Activated naive CD4-positive, alpha-beta T cell treated with anti-CD3 and anti-CD28 coated beads, Interleukin-2, amount 50 U/mL, for 72 hours (primary cell): ENCODE measurements at places on chromosomes 12 and 14. TPM values are rescaled to one million over a fixed set of nuclear protein-coding genes. Genes with fewer than 3 reads are reported as not detected.

Gene DPF3
- total RNA-seq = 0.29 TPM

Gene PLEKHH1
- 9.1 TPM for total RNA-seq

Gene SCARB1
- total RNA-seq = 23.6 TPM

Gene RSRC2
- 115 TPM for total RNA-seq

Gene E2F7
- 26.9 TPM for total RNA-seq

Gene CPSF6
- 104 TPM for total RNA-seq

Gene WNT1
- total RNA-seq = 0.27 TPM

Gene SRGAP1
- not detected for total RNA-seq

Gene TSPAN9
- 0.50 TPM for total RNA-seq

Gene TMEM63C
- 1.1 TPM for total RNA-seq

Gene FGF6
- total RNA-seq = not detected

Gene RDH16
- 0.29 TPM for total RNA-seq

Gene TSHR
- not detected for total RNA-seq

- DNase-seq = no peak
These were observed 23.6 kb upstream of the KCNH3 start for GRCh38 chr12:49515266-49515665.

GRCh38 chr14:90625445-90625844 lies 190.8 kb downstream of the TTC7B start:
- DNase-seq = no peak

- no peak for DNase-seq
These were observed 161.8 kb downstream of the EFCAB11 start for GRCh38 chr14:89792489-89793366.

DNA sequence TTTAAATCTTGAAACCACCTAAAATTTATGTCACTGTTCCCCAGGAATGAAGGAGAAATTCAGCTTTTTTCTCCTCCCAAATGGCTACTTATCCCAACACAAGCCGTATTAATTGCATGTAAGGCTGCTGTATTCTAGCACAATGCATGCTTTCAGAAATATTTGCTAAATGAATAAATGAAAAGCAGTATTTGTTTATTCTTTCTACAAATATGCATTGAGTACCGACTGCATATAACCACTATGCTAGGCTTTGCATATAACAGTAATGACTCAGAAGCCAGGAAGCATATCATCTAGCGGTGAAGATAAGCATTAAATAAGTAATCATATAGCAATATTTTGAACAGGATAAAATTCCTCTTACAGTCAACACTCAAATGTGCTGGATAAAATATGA lies 5.7 kb upstream of the LRR1 start:
- no peak for DNase-seq

DNA sequence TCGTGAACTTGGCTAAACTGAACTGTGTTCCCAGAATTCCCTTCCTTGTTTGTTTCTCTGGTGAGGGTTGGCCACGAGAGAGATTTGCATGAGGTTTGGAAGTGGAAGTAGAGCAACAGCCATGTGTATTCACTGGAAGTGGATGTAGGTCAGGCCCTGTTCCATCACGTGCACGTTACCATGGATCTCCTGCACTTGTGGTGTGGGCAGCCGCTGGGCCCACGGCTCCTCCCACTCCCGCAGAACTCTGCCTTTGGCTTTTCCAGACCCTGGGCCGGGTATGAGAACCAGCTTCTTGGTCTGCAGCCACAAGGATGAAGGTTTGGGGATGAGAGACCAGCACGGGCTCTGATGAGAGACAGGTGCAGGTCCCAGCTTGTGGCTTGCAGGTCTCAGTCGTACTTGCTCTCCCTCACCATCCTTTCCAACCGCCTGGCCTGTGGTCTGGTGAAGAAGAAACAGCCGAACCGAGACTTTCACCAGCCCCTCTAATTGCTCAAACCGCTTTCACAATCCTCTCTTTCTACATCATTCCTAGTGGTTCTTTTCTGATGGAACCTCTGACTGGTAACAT lies 94.9 kb downstream of the DUSP16 start:
- DNase-seq = no peak

GRCh38 chr12:81570234-81570633 lies 188.9 kb downstream of the PPFIA2 start:
- DNase-seq = no peak

DNA sequence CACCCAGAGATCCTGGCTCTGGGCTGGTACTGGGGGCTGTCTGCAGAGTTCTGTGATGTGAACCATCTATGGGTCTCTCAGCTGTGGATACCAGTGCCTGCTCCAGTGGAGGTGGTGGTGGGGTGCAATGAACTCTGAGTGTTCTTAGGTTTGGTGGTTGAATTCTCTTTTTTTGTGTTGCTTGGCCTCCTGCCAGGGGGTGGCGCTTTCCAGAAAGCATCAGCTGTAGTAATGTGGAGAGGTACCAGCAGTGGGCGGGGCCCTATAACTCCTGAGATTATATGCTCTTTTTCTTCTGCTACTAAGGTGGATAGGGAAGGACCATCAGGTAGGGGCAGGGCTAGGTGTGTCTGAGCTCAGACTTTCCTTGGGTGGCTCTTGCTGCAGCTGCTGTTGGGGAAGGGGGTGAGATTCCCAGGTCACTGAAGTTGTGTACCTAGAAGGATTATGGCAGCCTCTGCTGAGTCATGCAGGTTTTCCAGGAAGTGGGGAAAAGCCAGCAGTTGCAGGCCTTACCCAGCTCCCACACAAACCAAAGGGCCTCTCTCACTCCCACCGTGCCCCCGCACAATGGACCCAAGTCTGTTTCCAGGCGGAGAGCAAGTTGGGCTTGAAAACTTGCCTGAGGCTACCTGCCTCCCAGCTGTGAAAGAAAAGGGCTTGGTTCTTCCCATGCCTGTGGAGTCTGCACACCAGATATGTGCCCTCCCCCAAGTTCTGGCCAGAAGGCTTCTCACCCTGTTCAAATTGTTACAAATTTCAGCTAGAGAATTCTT lies 18.6 kb downstream of the CCER1 start:
- DNase-seq = no peak

- DNase-seq = peak; percentile 64
These were observed at the start of gene OASL for GRCh38 chr12:121038861-121039668. Gene OASL, minus strand, starts transcription at chr12:121039246. Its CDS starts 275 bp downstream, at chr12:121038971.

DNA sequence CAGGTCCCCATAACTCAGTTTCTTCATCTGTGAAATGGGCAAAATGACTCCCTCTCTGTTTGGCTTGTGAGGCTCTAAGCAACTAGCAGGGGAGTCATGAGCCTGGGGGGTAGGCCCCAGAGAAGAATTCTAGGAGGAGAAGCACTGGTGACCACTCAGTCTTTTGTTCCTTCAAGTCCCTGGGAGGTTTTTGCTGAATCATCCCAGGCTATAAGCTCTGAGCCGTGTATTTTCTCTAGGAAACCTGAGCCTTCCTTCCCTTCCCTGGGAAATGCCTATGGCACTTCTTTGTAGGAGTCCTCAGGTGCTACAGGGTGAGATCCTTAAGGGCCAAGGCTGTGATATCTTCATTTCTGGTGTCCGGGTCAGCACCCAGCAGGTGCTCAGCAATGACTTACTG lies 4.5 kb downstream of the RPH3A start:
- no peak for DNase-seq

DNA sequence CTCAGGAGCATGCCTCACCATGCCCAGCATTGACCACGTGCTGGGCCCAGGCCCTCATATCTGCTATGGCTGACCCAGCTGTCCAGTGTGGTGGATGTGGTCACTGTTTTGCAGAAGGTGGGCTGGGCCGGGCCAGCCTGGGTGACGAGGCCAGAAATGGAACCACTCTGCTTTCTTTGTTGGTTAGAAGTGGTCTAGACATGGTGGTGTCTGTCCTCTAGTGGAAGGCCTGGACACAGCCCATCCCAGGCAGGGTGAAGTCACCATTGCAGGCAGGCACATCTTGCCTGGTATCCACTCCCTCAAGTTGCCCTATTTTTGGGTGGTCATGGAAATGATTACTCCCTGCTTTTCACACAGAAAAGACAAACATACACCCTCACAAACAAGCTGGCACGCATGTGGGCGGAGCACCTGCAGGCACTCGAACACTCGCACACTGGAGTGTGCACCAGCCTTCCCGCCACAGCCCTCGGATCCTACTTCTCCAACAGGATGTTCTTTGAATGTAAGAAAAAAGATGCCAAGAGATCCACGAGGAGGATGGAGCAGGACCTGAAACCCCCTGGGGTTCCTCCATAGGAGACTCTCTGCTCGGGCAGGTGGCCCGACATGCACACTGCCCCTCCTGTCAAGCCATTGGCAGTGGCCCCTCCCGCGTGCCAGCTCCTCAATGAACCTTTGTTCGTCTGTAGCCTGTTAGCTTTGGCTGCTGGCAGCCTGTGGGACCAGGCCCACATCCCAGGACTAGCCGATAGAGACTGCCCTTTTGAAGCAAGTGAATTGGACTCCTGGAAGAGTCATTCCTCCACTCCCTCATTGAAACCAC lies 38.4 kb downstream of the MLXIP start:
- no peak for DNase-seq

GRCh38 chr14:61518403-61518802 lies 176.9 kb upstream of the HIF1A start:
- no peak for DNase-seq

DNA sequence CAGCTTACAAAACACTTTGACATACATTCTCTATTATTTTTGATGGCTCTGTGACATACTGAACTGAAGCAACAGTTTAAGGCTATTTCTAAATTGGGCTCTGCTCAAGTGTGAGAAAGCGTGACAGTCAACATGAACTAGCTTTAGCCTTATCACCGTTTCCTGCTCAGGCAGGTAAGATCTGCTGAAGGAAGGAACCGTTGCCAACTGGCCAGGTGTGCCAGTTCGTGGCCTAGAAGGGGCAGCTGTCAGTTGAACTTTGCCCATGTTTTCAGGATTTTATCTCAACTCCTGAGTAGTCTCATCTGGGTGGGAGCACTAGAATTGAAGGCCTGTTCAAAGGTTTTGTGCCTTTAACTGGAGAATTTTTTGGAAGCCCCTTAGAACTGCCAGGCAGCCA lies 79.5 kb downstream of the ETV6 start:
- no peak for DNase-seq

DNA sequence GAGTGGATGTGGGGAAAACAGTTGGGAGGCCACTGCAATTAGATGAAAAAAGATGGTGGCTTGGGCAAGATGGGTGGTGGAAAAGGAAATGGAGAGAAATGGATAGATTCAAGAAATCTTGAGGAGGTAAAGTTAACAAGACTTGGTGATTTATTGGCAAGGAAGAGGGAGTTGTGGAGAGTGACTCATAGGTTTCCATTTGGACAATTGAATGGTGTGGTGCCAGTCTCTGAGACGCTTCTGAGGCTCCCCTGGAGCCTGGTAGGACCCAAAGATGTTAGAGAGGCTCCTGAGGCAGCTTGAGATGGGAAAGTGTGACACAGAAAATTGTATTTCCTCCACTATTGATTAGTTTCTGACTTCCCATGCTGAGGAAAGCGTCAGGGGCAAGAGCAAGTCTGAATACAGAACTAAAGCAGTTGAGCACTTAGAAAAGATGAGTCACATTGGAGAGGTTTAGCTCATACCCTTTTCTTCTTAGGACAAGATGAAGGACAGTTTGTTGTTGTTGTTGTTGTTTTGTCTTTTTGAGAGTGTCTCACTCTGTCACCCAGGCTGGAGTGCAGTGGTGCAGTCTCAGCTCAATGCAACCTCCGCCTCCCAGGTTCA lies 4.5 kb downstream of the PRPF40B start:
- no peak for DNase-seq

- no peak for DNase-seq
These were observed 40.9 kb downstream of the ATL1 start for GRCh38 chr14:50600849-50601248.

GRCh38 chr12:47650469-47650868 lies 55.4 kb downstream of the RPAP3 start:
- DNase-seq = no peak

DNA sequence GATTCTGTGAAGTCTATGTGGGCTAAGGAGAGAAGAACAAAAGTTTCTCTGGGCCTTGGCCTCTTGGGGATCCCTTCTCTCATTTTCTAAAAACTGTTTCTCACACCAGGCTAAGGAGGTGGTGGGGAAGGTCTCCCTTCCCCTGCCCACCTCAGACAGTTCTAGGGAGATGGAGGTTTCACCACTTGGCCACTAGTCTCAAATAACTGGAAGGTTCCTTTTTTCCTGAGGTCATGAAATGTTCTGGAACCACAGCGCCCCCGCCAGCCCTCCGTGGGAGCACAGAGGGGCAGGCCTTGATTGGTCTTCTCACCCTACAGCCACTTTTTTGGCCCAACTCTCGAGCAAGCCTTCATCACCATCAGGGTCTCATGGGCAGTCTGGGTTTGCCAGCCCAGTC lies 12.6 kb downstream of the C12orf43 start:
- DNase-seq = no peak

- no peak for DNase-seq
These were observed 3.3 kb upstream of the SLC4A8 start for GRCh38 chr12:51421266-51421884.

DNA sequence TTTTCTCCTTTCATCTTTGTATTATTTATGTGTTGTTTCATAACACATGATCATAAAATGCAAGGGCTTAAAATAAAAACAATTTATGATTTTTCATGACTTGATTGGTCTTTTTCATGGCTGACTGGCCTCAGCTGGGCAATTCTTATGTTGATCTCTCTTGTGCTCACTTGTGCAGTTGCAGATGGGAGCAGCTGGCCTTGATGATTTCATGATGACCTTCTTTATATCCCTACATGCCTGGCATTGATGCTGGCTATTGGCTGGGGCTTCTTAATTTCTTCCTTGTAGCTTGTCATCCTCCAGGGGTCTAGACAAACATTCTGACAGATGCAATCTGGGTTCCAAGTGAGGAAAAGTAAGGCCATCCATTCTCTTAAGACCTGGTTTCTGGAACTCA lies 1832.8 kb upstream of the FLRT2 start:
- DNase-seq = no peak

GRCh38 chr12:106133136-106134087 lies 5.3 kb downstream of the NUAK1 start:
- no peak for DNase-seq

DNA sequence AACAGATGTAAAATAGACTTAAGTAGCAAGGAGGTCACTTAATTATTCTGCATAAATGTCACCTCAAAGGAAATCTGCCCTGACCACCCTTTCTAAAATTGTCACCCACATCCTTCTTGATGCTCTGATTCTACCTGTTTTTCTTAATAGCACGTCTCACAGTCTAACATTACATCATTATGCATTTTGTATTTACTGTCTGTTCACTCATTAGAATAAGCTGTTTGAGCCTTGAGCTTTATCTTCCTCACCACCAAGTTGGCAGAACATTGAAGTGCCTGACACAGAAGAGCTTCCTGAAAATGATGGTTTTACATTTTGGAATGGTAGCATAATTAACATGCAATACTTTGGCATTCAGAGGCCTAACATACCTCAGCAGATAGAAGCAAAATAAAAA lies 8.8 kb upstream of the TMEM117 start:
- no peak for DNase-seq
